ENCODE measurements at places on chromosomes 2 and 18.

DNA sequence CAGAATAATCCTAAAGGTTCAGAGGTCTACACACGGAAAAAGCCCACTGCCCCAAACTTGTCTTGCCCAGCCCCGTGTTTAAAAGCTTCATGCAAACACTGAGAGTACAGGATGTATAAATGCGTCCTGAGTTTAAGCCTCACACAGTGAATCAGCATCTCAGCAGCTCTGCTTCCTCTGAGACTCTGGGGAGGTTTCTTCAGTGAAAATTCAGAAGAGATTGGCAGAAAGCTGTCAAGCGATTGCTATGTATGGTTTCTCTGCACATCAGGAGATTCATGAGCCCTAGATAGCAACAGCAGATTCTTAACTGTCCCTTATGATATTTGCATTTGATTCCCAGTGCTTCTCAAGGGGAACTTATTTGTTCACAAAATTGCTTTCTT is 27.1 kb downstream of the CRACDL start:
- no peak for DNase-seq

GRCh38 chr2:214807653-214808052 is 1.8 kb downstream of the BARD1 start:
- peak; percentile 5 for DNase-seq

GRCh38 chr2:240136671-240137292 is 677 bp upstream of the COPS9 start:
- no peak for DNase-seq

DNA sequence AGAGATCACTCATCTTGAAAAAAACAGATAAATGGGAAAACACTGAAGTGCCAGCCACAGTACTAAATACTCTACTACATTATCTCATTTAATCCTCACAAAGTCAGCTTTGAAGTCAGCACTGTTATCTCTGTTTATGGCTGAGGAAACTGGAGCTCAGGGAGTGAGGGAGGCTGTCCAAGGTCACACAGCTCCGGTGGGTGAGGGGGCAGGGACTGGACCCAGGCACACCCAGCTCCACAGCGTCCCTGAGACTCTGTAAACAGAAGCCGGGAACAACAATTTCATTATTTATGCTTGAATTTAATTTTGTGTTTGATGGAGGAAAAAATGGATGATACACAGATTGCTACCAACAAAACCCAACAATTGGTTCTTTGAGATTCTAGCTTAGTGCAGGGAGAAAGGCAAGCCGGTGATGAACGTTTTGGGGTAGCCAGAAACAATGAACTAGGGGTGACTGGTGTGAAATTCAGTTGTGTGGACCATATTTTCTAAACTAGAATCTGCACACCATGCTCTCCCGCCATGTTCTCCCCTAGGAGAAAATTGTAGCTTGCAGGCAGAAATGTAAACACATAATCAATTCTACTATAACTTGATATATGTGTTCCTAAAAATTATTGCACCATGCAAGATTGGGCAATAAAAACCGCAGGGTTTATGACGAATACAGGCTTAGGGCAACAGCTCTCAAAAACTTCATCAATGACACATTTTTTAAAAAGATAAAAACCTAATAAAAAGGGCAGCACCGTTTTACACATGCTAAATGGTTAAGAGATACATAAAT is at the start of gene GREB1:
TSS of gene GREB1 (plus strand) at position 768 of the 793 bp plus-strand sequence. CDS start 22,570 bp downstream, outside the sequence.
- DNase-seq = no peak

DNA sequence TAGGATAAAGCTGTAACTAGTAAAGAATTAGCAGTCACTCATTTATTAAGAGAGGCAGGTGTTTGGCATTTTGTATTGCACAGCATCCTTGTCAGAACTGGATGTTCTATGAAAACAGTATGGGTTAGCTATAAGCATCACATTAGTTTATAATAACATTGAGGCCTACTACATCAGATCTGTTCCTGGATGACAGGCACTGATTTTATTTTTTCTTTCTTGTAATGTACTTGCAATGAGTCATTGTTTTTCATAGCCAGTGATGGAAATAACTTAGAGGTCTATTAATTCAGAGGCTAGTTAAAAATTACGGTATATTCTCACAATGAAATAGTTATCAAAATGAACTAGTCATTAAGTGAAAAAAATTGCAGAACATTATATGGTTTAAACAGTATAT is 13.0 kb upstream of the RMDN2 start:
- no peak for DNase-seq

DNA sequence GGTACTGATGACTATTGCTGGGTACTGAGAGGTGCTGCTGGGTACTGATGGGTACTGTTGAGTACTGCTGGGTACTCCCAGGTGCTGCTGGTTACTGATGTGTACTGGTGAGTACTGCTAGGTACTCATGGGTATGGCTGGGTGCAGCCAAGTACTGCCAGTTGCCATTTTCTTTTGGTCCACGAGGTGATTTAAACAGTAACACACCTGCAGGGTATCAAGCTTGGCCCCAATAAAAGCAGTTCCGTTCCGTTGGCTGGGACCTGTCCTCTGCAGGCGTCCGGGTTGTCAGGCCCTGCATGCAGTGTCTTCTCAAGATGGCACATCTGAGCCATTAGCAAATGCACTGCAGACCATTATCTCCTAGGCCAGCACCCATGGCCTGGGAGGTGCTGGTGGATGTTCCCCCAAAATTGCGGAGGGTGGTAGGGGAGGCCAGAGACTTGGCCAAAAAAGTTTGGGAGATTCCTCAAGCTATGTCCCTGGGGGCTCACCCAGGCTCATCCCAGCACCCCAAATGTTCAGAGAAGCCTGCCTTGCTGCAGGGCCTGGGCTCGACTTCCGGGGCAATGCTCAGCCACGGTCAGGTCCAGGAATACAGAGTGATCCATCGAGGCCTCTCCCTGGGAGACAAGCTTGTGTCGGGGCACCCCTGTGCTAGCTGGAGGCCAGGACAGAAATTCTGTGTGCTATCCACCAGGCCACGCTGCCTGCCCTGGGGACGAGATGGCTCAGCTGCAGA is 165.2 kb downstream of the TWIST2 start:
- DNase-seq = no peak

DNA sequence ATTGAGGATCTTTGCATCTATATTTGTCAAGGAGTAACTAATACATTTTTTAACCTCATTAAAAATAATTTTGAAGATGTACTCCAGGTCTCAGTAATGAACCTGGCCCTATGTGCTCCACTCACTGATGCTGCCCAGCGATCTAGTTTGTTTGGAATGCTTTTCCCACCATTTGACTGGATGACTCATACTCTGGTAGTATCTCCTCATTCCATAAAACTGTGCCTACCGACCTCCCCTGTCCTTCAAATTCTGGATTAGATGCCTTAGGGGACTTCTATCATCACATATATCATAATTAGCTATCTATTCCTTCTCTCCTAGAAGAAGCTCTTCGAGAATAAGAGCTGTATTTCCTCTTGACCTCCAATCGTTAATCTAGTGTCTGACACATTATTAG is 83.8 kb downstream of the FAM117B start:
- DNase-seq = no peak

- no peak for DNase-seq
Observed at GRCh38 chr2:228987441-228988155, 283.5 kb downstream of the PID1 start.
